ENCODE measurements at places on chromosomes 11 and 22. TPM values are rescaled to one million over a fixed set of nuclear protein-coding genes. Genes with fewer than 3 reads are reported as not detected.

DNA sequence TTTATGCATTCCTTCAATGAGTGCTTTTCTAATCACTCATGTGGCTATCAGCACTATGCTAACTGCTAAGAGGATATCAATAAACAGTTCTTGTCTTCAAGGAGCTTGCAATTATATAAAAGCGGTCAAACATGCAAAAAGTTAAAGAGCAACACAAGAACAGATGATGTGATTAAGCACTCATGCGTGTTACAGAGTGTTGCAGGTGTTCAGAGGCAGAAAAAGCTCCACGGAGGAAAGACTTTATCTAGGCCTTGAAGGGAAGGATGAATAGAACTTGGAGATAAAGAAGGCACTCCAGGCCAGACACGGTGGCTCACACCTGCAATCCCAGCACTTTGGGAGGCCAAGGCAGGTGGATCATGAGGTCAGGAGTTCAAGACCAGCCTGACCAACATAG lies 13.6 kb downstream of the CD3E start:
- DNase-seq = no peak

DNA sequence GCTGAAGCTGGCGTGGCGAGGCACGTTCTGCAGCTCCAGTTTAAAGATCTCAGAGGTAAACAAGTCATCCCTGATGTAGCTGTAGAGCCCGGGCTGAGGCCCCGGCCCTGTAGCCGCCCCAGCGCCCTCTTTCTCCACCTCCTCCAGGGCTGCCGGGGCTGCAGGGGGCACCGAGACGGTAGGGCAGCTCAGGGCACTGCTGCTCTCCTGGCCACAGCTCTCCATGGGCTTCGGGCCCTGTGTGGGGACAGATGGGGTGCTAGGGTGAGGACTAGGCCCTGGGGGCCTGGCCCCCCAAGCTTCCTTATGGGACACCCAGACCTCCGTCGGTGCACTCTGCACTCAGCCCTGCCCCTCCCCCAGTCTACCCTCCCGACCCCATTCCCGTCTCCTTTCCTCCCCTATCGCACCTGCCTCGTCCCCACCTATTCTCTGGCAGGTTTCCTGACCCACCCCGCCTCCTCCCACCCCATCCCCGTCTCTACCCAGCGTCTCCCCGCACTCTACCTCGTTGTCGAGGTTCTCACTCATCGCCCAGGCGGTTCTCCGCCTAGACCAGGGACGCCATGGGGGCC lies 559 bp downstream of the RANBP1 start:
- DNase-seq = no peak

DNA sequence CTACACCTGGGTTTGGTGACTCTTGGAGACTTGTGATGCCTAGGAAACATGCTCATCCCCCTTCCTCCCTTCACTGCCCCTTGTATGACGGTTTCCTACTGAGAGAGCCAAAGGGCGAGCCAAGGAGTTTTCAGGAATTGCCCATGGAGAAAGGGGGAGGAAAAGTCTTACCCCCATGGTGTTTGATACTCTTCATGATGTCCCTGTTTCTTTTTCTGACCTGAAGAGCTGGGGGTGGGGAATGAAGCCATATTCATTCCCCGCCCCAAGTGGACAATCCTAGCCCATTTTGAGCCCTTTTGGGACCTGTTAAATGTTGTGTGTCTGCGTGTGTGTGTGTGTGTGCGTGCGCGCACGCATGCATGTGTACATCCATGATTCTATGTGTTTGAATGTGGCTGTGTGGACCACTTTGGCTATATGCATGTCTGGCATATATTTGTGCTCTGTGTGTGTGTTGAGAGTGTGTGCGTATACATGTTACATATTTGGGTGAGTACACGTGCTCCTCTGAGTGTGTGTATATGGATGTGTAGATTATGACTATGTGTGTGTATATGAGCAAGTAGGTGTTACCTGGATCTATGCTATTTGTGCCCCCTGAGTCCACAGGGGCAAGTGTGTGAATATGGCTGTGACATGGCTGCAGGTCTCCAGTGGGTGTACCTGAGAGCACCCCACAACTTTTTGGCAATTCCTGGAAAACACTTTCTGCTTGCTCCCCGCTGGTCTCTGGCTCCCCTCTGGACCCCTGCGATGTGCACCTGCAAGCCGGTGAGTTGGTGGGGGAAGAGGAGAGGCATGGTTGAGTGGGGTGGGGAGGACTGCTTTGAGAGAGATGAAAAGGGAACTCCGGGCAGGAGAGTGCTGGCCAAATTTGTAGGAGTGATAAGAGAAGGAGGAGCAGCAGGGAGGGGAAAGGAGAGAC lies 24.6 kb downstream of the OTOG start:
- no peak for DNase-seq

- no peak for DNase-seq
Observed at GRCh38 chr22:45448431-45448830, 34.9 kb downstream of the RIBC2 start.

GRCh38 chr11:105719073-105719822 lies 109.4 kb downstream of the GRIA4 start:
- no peak for DNase-seq

CABP7 gene
- 0.13 TPM for polyA plus RNA-seq

TEX54 gene
- 1.3 TPM for polyA plus RNA-seq

GLB1L3 gene
- 4.9 TPM for polyA plus RNA-seq

RTN4RL2 gene
- not detected for polyA plus RNA-seq

KCNQ1OT1 gene
- polyA plus RNA-seq = 0.10 TPM

TOMM22 gene
- polyA plus RNA-seq = 60.3 TPM

All from CD4-positive, alpha-beta memory T cell (primary cell).